ENCODE measurements at places on chromosomes 1 and 21.

DNA sequence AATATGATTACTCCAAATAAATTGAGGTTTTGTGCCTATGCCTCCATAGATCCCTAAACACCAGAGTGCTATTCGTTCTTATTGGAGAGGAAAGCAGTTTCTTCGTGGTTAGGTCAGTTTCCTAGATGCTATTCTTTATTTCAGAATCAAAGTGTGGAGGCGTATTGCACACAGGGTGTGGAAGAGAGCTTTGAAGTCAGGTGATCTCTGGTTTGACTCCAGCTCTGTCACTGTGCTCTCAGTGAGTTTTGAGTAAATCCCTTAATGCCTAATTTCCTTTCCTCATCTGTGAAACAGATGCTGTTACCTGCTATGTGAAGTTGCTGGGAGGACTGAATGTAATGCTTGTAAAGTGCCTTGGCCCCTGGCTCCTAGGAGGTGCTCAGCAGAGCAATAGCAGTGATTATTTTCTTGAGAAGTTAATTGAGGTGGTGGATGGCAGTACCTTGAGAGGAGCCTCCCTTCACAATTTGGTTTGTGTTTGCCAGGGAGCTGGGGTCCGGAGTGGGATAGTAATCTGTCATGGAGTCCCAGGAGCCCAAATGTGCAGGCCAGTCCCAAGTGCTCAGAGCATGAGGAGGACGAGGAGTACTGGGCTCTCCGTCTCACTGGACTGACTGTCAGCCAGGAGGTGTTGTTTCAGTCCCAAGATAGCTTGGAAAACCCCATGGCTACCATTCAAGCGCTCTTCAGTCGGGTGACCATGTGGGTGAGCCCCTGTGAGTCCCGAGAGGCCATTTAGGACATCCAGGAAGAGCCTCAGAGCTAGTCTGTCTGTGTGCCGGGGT is 14.9 kb downstream of the NTPCR start:
- DNase-seq, result no peak

- DNase-seq, result no peak
These were observed 843 bp downstream of the DIP2A start for GRCh38 chr21:46459356-46460112.

DNA sequence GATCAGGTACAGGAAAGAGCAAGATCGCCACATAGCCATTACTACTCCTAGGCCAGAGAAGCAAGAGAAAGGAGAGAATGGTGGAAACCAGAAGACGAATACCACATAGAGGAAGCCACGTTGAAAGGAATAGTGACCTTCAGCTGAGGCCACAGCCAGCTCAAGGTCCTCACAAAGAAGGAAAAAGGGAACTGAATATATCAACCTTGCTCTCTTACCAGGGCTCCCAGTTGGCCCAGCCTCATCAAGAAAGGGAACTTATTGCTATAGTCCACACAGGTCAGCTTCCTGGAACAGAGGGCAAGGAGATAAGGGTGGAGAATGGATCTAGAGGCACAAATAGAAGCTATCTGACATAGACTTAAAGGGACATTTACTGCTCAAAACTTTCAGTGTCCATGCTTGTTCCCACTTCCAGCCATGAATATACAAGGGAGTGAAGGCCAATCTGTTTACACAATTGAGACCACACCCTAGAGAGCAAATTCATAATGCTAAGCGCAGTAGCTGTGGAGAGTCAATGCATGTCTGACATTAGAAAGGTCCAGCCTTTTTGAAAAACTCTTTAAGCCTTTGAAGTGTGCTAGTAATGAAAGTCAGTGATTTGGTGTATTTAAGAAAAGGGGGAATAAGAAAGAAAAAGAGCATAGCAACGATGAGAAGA is 120.7 kb upstream of the ZC3H11B start:
- DNase-seq, result no peak

DNA sequence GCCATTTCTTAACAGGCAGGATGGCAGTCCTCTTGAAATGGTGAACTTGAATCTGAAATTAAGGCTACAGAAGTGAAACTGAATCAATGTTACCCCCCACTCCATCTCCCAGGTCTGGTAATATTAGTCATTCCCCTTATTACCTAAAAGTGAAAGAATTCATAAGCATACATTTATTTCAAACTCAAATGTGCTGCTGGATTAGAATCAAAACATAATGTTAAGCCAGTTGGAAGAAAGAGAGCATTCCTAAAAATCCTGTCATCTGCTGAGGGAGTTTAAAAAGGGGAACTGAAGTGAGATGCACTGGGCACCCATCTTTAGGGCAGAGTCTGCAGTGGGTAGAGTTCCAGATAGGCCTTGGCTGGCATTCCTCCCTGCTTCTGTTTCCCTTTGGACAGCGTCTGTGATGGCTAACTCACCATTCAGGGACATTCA is 17.4 kb downstream of the KIAA0319L start:
- DNase-seq, result no peak

- no peak for DNase-seq
These were observed 90.7 kb upstream of the WLS start for GRCh38 chr1:68322837-68323687.
